Stimulated activated CD4-positive, alpha-beta T cell treated with anti-CD3 and anti-CD28 coated beads, Interleukin-15, amount 100 ng/mL, for 1 hour (primary cell): ENCODE measurements at places on chromosomes 16 and 17.

DNA sequence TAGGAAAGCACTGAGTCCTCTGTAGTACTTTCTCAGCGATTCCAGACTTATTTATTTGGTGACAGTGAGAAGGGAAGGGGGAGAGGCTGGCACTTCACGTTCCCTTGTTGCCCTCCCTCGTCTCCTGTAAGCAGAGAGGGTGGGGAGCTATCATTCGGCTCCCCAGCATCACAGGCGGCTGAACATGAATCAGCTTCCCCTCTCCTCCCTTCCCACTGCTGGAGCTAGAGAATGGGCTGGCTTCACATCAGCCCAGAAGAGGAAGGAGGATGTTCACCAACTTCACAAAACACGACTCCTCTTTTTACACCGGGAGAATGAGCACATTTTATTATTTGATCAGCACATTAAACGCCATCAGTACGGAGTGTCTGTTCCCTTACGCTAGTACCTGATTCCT is 6.7 kb upstream of the CMIP start:
- no peak for DNase-seq

DNA sequence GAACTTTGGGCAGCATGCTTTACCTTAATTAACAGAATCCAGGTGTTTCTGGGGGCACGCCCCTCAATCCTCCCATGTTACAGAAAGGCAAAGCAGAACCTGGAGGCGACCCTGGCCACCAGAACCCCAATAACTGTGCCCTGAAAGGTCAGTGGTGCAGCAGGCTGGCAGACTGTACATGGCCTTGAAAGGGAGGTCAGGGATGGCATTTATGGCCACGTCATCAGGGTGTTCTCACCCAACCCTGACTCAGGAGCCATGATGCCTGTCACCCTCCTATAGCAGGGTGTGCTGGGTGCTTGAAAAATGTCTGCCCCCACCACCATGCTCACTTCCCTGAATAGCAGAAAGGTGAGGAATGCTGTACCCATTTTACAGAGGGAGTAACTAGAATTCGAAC is 177.7 kb downstream of the TMEM132E start:
- no peak for DNase-seq

DNA sequence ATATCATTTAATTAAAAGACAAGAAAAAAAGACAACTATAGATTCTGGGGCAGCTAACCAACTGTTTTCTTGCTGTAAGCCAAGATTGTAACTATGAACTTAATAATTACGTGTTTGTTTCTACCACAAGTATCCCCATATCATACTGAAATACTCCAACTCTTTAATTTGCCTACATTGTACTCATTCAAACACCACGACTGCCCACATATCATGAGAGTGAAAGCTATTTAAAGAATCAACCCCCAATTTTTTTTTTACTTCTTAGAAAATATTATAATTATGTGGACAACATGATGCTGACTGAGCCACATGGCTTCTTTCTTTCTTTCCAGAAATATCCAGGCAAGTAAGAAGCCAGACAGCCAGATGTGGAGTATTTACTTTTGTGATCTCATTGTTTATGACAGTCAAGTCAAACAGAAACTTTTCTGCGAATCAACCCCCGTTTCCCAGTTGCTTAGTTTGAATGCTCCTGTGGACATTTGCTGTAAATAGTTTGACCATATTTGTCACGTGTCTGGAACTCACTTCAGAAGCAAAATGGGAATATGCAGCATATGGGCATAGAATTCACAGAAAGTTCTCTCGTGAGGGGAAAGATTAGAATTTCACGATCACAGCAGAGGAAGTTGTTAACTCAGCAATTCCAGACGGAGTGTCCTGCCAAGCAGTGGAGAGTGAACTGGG is 126.8 kb upstream of the PSMD7 start:
- DNase-seq: no peak

DNA sequence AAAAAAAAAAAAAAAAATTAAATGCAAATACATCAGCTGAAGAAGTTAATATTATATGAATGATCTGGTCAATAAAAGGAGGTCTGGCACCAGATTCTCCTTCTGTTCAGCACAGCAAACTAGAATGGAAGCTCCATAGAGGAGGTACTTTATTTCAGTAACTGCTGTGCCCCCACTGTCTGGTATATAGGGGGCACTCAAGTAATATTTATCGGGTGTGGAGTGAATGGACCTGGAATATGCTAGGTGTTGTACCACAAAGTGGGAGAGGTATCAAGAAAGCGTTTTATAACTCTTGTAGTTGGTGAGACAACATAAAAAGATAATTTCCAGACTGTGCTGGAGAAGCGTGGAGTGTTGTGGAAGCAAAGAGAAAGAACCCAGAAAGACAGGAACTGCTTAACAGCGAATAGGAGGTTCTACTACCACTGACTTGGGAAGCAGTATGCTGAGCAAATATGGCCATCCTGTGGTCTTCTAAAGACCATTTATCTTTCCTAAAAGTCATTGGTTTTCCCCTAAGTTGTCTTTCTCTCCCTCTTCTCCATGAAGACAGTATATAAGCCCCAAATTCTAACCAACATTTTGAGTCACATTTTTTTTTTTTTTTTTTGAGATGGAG is 12.2 kb upstream of the PRKCA start:
- no peak for DNase-seq
